ENCODE measurements at places on chromosomes 7 and 10.

DNA sequence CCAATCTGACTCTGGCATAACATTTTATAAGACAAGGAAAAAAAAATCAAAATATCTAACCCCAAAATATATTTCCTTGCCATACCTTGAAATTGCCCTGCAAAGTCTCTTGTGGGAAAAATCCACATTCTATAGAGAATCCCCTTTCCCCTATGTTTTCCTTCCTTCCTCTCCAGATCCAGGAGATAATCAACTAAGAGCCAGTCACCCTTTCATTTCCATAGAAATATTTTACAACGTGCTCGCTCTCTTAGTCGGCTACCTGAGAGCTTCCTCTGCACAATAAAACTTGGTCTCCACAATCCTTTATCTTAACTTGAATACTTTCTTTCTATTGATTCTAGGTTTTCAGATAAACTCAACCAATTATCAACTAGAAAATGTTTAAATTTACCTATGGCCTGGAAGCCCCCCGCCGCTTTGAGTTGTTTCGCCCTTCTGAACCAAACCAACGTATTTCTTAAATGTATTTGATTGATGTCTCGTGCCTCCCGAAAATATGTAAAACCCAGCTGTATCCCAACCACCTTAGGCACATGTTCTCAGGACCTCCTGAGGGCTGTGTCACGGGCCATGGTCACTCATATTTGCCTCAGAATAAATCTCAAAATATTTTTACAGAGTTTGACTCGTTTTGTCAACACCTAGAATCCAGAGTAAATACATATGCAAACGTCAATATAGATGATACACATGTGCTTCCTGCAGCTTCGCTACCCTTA is 869 bp downstream of the PSAP start:
- no peak for DNase-seq

DNA sequence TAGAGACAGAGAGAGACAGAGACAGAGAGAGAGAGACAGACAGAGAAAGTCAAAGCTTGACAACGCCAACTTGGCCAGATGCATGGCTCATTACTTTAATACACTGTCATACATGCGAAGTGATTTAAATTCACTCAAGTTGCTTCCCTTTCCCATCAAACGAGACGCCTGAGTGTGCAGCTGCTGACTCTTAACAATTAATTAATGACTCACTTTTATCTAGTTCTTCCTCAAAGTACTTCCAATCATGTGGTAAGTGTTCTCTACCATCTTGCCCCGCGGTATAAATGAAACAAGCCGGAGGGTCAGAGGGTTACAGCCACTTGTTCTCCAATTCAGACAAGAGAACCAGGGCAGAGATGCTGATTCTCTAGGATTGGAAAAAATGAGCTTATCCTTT is 90.8 kb downstream of the SFMBT2 start:
- DNase-seq = no peak

DNA sequence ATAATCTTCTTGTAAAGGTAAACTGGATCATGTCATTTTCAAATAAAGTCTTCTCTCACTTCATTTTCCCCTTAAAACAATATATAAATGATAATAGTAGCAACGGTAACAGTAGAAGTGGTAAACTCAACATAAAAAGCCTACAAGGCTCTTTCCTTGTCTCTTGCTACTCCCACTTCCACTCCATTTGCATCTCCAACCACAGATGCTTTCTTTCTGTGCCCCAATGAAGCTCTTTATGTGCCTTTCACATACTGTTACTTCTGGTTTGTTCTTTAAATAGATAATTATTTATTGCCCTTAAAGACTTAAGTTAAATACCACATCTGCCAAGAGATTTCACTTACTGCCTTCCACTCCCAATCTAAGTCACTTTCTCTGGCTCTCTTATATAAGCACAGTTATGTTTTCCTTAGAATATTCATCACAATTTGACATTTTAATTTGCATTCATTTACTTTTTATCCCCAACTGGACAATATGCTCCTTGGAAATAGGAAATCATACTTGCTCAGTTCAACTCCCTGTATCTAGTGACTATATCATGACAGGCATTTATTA is 149.9 kb downstream of the CRPPA start:
- no peak for DNase-seq

DNA sequence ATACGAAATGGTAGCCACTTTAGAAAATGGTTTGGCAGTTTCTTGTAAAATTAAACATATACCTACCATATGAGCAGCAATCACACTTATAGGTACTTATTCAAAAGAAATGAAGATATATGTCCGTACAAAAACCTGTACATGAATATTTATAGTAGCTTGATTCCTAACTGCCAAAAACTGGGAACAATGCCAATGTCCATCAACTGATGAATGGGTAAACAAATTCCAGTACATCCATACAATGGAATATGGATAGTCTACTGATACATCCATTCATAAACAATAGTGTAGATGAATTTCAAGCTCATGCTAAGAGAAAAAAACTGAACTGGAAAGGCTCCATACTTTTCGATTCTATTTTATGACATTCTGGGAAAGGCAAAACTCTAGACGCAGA is 68.5 kb downstream of the AGK start:
- DNase-seq = no peak

DNA sequence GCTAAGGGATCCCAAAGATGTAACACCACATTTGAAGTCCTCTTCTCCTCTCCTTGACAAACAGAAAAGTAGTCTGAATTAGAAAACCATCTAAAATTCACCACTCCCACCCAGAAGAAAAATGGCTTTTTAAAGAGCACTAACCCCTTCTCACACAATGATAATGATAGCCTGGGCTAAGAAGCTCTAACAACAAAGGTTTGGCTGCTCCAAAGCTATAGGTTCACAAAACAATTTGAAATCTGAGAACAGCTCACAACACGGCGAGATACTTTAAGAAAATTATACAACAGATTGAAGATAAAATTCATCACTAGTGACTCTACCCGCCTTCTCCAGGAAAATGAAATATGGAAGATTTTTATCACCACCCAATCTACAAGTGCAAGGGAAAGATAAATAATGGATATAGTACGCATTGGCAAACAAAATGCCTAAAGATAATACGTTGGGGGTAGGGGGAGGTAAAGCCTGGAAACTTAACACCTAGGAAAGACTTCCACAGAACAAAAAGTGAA is 7.4 kb downstream of the ITGB1 start:
- no peak for DNase-seq

GRCh38 chr10:108970016-108970415 is 953.3 kb downstream of the XPNPEP1 start:
- no peak for DNase-seq

DNA sequence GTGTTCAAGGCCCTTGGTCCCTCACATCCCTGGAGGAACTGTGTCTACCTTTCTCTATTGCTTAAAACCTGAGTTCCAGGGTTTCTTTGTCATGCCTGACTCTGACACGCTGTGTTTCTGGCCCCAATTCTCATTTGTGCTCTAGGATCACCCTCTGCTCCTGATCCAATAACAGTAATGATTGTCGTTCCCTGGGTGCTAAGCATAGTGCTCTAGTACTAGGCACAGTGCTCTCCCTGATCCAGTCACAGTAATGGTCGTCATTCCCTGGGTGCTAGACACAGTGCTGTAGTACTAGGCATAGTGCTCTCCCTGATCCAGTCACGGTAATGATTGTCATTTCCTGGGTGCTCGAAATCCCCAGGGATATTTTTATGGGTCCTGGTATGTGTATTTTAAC is 46.6 kb upstream of the UCN3 start:
- no peak for DNase-seq

Measured in activated T-helper 1 cell treated with anti-CD3 and anti-CD28 coated beads, Interleukin-12 subunit alpha, Interleukin-12 subunit beta, Interleukin-2, Interleukin-4 antibody, amounts not matched to agents 30 ng/mL and 10 ng/mL and 1 ng/mL, durations not matched to agents 14 hours and 24 hours and 36 hours (primary cell).